Left lobe of liver (tissue), 2 donors: ENCODE measurements at places on chromosomes 5 and 9. TPM values are rescaled to one million over a fixed set of nuclear protein-coding genes. Genes with fewer than 3 reads are reported as not detected.

DNA sequence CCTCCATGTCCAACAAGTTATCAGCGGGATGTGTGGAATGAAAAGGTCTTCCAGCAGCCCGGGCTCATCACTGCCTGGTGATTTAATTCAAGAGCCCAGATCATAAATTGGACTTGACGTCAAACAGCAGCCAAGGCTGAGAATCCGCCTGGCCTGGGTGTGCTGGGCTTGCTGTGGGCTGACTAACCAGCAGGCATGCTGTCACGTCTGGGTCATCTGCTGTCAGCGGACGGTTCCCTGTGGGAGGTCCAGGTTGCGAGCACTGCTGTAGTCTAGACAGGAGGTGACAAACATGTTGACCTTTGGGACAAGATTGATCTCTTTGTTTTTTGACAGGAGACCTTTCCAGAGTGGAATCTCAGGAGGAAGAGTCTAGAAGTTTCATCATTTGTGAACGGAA lies 289.7 kb downstream of the OSTF1 start:
- DNase-seq, result no peak

The UBE2R2 gene
- total RNA-seq, result 22.9 TPM

DNA sequence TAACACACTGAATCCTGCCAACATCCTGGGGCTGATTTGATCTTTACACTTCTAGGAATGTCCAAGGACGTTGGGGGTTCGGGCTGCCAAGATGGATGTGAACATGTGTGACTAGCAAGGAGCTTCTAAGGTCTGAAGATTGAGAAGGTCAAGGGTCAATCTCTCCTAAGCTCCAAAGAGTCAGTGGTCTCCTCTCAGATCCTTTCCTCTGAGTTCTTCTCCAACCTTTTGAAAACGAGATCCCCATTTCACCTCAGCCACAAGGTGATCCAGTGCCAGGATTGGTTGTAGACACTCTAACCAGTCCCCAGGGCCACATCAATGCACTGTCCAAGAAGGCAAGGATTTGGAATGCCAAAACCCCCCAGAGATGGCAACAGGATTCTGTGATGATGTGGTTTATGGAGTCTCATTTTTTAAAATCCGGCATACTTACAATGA lies 266.8 kb downstream of the NDUFS4 start:
- DNase-seq, result no peak

- DNase-seq, result no peak
Measured at GRCh38 chr5:154493274-154493673, 15.2 kb upstream of the HAND1 start.

DNA sequence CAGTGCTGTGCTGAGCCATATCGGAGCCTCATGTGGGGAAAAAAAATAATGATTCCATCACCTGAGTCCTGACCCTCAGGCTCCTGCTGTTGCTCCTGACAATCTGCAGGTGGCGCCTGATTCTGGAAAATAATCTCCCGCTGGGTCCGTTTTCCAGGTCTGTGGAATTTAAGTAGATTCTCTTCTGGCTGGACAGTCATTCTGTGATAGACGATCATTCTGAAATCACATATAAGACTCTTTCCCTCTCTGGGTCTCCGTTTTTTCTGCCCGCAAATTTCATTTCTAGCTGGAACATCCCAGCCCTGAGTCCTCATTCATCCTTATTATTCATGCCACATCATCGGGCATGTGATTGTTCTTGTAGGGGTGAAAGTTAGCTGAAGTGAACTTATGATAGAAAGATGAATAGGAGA lies 22.1 kb upstream of the STXBP1 start:
- DNase-seq, result peak; percentile 63

DNA sequence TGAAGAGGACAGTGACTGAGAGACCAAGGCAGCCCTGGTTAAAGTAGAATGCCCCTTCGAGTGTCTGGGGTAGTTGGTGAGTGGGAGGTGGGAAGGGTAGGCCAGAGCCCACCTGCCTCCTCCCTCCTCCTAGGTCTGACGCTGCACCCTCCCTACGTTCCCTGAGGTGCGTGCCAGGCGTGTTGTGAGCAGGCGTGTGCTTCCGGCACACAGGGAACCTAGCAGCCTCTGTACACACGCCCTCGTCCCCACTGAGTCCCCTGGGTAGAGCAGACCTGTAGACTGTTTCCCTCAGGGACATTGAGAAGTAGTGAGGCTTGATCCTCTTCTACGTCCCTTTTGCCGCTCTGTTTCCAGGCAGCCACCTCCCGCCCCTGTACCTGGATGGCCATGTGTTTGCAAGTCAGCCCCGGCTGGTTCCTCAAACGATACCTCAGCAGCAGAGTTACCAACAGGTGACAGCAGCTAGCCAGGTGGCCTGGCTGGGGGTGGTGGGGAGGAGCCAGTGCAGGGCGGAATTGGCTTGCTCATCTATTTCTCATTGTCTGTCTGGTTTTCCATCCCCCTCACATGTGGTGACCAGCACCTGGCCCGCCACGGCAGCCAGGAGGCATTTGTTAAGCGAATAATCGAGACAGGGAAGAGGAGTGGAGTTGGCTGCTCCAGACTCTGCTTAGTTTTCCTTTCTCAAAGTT lies 16.8 kb upstream of the POMT1 start:
- DNase-seq, result no peak

- no peak for DNase-seq
Measured at GRCh38 chr5:67178085-67178484, 18.5 kb downstream of the CD180 start.
